Muscle of arm (tissue), 14 donors: ENCODE measurements at places on chromosomes 7 and 10. TPM values are rescaled to one million over a fixed set of nuclear protein-coding genes. Genes with fewer than 3 reads are reported as not detected.

SFTPA1 gene
- polyA plus RNA-seq: not detected

HIP1 gene
- polyA plus RNA-seq: 26.9 TPM

TEX47 gene
- not detected for polyA plus RNA-seq

NYAP1 gene
- polyA plus RNA-seq: 1.7 TPM

ZNF33A gene
- polyA plus RNA-seq: 15.1 TPM

FAM25A gene
- not detected for polyA plus RNA-seq

FKBP6 gene
- 0.30 TPM for polyA plus RNA-seq

HTR5A gene
- polyA plus RNA-seq: not detected

TMEM176A gene
- not detected for polyA plus RNA-seq

GRCh38 chr10:49599546-49599945 is 10.6 kb upstream of the SLC18A3 start:
- DNase-seq: no peak

GRCh38 chr7:99314504-99314903 is 11.2 kb upstream of the ARPC1A start:
- no peak for DNase-seq

- no peak for DNase-seq
Measured at GRCh38 chr10:8189458-8189857, 135.0 kb downstream of the GATA3 start.

- no peak for DNase-seq
Measured at GRCh38 chr7:132367004-132367403, 209.3 kb downstream of the PLXNA4 start.

DNA sequence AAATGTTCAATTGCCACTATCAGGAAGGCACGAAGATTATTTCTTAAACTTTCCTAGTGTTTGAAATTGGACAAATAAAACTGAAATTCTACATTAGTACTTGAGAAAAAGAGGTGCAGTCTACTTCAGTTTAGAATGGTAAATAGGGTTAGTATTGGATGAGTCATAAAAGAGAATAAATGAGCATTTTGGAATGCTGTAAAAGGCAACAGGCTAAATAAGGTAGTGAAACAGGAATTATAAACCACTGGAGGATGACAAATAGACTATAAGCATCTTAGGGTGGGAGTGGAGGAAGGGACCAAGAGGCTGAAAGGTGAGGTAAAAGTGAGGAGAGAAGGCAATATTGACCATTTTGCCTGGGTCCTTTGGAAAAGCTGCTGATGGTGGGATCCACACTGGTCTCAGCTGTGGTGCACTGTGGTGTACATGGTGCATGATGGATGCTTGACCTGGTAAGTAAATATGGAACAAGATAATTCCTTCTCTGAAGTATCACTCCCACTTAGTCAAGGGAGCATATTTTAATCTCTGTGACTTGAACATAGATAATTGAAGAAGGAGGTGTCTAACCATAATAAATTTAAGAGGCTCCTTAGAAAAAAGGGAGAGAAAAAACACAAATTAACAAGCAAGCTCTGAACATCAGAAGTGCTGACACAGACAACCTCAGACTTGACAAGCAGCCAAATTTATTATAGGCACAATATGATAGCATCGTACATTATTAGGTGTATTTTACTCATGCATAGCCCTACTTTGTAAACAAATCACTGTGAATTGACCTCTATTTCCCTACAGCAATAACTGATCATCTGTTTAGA is 76.4 kb upstream of the SCIN start:
- no peak for DNase-seq

GRCh38 chr10:86333826-86334487 is 32.6 kb downstream of the GRID1 start:
- DNase-seq: no peak

- DNase-seq: no peak
Measured at GRCh38 chr10:130817046-130817624, 494.4 kb downstream of the TCERG1L start.

- no peak for DNase-seq
Measured at GRCh38 chr7:137417464-137417863, 73.9 kb upstream of the PTN start.

GRCh38 chr10:85003083-85003482 is 674.7 kb downstream of the CCSER2 start:
- DNase-seq: no peak

DNA sequence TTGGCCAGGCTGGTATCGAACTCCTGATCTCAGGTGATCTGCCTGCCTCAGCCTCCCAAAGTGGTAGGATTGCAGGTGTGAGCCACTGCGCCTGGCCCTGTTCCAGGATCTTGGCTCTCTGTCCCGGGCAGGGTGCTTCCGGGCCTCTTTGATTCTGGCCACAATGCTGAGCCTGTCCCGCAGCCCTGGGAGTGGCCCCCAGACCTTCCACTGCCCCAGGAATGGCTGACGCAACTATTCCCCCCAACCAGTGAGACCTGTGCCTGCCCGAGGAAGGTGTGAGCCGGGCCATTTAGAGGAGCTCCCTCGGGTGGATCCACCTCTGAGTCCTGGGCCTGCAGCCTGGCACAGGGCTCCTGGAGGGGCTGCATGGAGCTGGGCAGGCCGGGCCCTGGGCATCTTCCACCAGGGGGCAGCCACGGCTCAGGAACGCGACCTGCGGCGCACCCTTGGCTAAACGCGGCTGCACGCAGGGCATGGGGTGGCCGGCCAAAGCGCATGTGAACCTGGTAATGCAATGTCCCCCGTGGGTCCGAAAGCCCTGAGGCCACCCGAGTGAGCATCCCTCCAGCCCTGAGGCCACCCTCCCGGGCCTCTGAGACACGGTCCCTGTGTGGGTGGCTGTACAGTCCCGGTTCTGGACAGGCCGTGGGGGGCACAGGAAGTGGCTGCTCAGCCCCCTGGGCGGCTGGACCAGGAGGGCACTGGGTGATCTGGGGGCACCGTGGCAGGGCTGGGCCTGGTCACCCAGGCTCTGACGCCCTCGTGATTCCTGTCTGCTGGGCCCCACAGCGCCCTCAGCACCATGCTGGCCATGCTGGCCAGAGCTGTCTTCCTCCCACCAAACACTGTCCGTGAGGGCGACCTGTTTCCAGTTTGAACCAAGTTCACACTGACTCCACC is 24.8 kb downstream of the GRIFIN start:
- peak; percentile 82 for DNase-seq

- no peak for DNase-seq
Measured at GRCh38 chr7:136883046-136883445, 14.6 kb downstream of the CHRM2 start.

DNA sequence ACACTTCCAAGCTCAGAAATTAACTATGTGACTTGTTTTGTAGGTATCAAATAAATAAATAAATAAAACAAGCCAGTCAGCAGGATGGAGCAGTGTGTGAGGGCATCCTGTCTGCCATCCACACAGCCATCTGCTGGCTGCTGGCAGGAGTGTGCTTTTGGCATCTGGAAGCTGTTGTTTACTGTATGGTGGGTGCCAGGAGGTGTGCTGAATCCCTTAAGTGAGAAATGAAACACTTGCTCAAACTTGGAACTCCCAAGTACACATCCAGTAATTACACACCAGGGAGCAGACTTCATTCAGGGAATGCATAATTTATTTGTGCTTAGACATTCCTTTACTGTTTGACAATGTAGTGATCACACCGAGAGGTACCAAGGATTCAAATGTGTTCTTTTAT is 16.9 kb upstream of the TAX1BP1 start:
- no peak for DNase-seq

- no peak for DNase-seq
Measured at GRCh38 chr10:59064759-59065539, 111.5 kb upstream of the PHYHIPL start.

GRCh38 chr10:71990706-71991269 is 26.6 kb downstream of the CHST3 start:
- DNase-seq: no peak

DNA sequence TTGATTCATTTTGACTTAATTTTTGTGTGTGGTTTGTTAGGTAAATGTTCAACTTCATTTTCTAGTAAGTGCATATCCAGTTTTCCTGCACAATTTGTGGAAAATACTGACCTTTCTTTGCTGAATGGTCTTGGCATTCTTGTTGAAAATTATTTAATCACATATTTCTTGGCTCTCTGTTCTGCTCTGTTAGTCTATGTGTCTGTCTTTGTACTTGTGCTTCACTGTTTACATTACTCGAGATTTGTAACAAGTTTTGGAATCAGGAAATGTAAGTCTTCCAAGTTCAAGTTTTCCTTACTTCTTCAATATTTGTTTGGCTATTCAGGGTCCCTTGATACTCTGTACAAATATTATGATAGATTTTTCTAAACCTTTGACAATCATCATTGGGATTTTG is 838.2 kb upstream of the POM121L12 start:
- peak; percentile 33 for DNase-seq

DNA sequence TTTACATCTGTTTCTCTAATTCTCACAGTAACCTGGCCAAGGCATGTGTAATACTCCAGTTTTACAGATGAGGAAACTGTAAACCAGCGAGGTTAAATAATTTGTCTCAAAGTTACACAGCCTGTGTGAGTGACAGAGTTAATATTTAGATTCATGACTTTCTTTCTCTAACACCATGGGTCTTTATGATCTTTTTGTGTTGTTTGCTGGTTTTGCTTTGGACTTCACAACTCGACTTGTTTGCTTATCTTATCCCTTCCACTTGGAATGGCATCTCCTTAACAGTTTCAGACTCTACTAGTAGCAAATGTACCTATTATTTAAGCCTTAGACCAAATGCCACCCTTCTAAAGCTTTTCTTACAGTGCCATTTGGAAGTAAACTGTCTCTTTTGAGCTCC is 34.4 kb downstream of the MXI1 start:
- DNase-seq: no peak

GRCh38 chr7:134378562-134378961 is 61.8 kb upstream of the SLC35B4 start:
- no peak for DNase-seq
